ENCODE measurements at places on chromosomes 3 and 15.
A peak's percentile ranks its signal among the peaks of the same experiment; 100 is the strongest.

GRCh38 chr15:59657635-59658125 is 365 bp upstream of the GTF2A2 start:
- DNase-seq, result no peak

DNA sequence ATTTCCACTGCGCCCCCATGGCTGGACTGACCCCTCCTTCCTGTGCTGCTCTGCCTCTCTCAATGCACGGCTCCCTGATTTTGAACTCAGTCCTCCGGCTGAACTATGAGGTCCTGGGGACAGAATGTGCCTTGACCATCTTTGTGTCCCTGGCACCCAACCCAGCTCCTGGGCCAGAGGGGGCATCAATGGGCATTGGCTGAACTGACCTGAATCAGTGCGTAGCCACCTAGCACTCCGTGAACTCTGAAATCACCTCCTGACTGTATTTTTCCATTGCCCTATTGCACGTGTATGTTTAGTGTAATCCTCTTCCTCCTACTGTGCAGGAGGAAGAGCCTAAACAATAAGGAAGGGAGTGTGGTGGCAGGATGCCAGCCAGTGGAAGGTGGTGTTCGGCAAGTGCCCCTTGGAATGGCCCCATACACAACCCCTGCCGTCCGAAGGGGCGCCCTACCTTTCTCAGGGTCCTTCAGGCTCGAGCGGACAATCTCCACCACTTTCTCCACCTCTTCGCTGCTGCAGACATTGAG is 33.5 kb downstream of the BDH1 start:
- no peak for DNase-seq

- DNase-seq, result peak; percentile 81
These were observed 47.3 kb downstream of the AMOTL2 start for GRCh38 chr3:134326760-134327593.

DNA sequence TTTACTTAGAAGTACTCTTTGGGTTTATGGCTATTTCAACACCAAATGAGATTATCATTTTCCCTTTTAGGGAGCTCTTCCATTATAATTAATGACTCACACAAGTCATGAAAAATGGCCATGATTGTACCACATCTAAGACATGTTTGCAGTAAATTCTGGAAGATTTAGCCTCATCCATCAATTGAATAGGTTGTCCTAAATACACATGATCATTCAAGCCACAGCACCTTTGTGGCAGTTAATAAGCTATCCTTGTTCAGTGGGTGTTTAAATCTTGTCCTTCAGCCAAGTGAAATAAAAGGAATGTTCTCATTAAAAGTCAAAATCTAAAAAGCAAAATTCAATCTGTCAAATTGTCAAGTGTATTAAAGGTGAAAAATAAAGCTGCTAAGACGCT is 237.5 kb downstream of the ZPLD1 start:
- no peak for DNase-seq

DNA sequence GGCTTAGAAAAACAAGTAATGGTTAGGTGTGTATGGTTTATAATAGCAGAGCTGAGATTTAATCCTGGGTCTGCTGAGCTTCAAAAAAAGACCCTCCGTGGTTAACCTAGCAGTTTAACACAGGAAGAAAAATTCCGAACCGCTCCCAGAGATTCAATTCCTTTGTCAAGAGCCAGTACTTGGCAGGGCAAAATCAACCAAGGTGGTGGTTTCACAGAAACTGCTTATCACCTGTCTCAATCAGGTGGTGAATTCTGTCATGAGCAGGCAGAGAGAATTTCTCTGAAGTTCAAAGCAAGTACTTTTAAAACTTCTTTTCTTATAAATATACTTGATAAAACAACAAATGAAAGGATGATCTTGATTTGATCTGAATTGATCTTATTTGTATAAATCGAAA is 17.2 kb downstream of the SYNPR start:
- no peak for DNase-seq

- DNase-seq, result no peak
These were observed 14.7 kb downstream of the SHOX2 start for GRCh38 chr3:158091531-158091930.

DNA sequence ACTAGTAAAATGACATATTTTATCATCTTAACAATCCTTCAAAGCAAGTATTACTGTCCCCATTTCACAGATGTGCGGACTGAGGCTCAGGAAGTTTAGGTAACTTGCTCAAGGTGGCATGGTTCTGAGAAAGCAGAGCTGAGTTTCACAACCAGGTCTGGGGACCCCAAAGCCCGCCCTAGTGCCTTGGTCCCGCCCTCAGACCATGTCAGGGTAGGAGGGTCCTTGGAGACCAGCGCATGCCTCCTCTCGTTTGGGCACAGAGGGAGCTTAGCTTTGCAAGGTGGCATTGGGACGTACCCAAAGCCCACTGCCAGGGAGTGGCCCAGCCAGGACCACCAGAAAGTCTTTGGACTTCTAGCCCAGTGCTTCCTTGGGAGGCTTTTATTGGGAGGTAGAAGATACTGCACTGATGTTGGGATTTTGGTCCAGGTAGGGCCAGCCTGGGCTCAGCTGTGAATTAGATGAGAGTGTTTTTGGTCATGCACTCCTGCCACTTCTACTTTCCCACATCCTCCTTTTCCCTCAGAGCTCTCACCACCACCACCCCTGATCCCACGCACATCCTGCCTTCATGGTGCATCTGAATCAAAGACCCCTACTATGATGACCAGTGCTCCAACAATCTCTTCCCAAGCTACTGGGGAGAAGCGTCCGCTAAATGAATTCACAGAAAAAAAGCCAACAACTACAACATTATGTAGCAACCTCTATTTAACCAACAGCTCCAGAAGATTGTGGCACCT is 307.9 kb downstream of the TLE3 start:
- no peak for DNase-seq

DNA sequence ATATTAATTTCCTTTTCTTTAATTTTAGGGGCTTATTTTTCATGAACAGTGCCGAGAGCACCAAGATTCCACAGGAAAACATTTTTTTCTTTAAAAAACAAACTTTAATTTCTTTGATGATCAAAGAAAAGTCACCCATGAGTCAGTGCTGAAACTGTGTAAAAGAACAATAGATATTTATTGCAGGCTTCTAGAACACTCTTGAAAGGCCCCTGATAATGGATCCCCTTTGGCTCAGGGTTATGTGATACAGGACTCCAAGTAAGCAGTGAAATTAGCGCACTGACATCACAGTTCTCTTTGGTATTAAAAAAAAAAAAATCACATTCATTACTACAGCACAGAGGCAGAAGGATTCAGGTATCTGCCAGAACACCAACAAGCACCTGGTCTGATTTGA is 66.1 kb upstream of the MYZAP start:
- DNase-seq, result no peak

All from amniotic stem cell (primary cell).